ENCODE measurements at places on chromosomes 2 and 18.

- DNase-seq = no peak
These were observed 22.0 kb downstream of the RBM43 start for GRCh38 chr2:151239624-151240023.

- DNase-seq = no peak
These were observed 25.4 kb downstream of the ASXL3 start for GRCh38 chr18:33603454-33603853.

DNA sequence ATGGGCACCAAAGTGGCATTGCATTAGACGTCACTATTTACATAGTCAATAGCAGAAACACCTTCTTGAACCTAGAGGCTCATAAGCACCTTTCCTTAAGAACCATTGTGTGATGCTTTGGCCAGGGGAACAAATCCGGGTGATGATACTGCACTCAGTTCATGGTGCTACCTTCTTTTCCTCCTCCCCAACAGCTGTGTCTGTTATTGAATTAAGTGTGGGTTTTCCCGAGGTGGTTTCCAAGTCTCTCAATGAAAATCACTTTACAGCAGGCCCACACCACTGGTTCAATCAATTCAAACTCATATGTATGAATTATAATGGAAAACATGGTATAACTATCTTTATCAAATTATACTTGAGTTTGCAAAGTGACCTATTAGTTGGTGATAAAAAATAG lies 9.3 kb upstream of the EFEMP1 start:
- DNase-seq = no peak

GRCh38 chr2:152078662-152079061 lies 20.2 kb downstream of the CACNB4 start:
- no peak for DNase-seq

DNA sequence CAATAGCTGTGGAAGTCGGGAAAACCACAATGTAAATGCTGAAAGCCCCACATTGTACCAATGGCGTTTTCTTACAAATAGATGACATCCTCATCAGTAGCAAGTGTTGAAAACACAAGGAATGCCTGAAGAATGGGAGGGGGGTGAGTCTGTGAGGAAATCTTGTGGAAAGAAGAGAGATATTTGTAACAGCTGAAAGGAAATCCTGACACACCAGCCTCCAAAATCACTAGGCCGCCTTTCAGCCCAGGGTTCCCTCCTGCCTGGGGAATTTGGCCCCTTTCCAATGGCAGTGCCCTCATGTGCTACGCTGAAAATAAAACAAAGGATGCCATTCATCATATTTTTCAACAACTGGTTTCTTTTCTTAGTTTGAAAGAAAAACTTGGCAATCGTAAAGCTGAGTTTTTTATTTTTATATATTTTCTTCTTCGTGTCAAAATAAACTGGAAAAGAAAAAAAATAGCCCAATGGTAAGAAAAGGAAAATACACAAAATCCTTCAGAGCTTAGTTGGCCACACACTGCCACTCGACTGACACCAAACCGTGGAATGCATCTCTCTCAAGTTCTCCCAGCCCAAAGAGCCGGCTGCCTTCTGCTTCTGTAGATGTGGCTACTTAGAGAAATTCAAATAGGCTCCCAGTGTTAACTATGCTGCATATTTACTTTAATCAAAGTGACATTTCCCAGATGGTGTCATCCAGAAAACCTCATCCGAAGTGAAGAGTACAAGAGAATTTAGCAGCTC lies 52.0 kb downstream of the FTCDNL1 start:
- DNase-seq = no peak

- no peak for DNase-seq
These were observed 79.6 kb upstream of the B3GNT7 start for GRCh38 chr2:231315896-231316295.

DNA sequence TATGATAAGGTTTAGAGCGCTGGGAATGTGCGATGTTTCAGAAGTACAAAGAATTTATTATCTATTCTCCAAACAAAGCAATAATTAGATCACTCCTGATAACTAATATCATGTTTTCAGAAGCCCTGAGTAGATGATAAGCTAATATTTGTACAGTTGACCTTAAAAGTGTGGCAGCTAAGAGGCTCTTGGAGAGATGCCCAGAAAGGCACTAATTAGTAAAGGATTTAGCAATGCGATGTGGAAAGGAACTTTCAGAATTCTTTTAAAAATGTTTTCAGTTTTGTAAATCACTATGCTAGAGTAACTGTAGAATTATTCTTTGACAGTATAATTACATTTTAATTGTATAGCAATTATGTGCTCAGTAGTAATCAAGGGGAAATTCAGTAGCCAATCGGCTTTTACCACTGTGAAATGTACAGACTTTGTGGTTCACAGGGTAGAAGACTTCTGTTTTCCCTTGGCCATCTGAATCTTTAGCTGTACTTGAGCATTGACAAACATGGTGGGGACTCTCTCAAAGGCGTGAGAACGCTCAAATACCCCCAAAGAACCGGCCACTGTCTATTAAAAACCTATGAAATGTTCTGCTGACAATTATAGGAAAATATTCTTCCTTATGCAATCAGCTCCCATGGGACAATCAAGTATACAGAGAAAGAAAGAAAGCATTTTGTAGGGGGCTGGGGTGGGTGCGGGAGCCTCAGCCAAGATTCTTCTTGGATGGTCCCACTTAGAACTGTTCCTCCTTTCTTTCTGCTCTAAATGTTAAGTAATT lies 262.8 kb upstream of the AGAP1 start:
- no peak for DNase-seq

DNA sequence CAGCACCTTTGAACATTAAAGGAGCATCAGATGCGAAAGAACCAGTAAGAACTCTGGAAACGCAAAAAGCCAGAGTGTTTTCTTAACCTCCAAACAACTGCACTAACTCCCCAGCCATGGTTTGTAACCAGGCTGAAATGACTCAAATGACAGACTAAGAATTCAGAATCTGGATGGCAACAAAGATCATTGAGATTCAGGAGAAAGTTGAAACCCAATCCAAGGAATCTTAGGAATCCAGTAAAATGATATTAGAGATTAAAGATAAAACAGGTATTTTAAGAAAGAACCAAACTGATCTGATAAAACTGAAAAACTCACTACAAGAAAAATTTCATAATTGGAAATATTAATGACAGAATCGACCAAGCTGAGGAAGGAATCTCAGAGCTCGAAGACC lies 116.7 kb downstream of the PTRHD1 start:
- no peak for DNase-seq

DNA sequence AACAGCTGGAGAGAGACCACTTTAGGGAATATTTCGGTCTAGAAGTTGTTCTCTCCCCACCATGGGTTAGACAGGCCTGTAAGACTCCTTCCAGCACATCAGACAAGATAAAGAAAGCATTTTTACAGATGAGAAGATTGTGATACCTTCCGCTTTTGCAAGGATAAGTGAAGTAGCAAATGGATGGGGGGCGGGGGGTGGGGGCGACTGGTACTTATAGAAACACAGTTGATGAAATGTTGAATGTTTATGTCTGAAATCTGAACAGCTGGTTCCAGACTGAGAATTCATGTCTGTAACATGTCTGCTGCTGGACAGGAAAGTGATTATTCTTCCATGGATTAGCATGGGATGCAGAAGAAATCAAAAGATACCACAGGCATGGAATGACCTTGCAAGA lies 90.5 kb upstream of the FN1 start:
- DNase-seq = no peak

DNA sequence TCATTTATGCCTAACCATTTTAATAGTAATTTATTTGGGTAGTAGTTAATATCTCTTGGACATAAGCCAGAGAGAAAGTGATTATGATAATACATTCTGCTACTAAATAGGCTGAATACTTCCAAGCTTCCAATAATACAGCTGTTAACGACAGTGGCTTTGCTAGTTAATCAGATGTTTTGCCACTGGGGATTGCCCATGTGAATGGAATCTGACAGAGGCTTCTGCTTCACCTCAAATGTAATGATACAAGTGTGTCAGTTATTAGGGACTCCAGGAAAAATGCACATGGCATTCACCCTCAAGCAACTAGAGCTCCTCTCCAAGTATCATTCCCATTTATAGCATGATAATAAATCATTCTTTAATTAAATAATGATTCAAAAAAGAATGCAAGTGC lies 185.0 kb upstream of the TMEFF2 start:
- DNase-seq = no peak

- DNase-seq = no peak
These were observed 8.6 kb downstream of the KANSL1L start for GRCh38 chr2:210162466-210163124.

DNA sequence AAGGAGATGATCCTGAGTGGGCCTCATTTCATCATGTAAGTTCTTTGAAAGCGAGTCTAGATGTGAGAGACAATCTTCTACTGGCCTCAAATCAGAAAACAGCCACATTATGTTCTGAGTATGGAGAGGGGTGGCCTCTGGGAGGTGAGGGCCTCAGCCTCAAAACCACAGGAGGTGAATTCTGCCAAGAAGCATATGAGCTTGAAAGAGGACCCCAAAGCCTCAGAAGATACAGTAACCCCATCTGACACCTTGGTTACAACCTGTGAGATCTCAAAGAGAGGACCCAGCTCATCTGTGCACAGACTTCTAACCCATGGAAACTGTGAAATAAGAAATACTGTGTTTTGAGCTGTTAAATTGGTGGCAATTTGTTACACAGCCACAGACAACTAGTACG lies 200.1 kb downstream of the ARHGAP15 start:
- no peak for DNase-seq

GRCh38 chr2:12844511-12844910 lies 127.8 kb downstream of the TRIB2 start:
- no peak for DNase-seq

GRCh38 chr2:176178038-176178756 lies 10.3 kb upstream of the HOXD1 start:
- DNase-seq = peak; percentile 20

DNA sequence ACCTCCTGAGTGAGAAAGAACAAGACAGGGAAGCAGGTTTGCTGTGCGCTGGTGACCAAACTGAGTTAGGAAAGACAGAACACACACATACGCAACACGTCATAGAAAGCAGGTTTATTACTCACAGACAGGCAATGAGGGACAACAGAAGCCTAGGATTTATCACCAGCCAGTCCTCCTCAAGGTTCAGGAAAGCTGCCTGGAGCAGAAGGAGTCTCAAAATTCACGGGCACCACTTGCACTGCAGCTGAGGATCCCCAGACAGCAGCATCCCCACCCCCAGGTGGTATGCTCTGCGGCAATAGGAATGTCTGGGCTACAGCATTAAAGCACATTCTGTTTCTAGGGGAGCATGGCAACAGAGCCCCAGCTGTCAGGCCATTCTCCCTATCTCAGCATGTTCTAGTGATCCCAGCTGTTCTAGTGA lies 284.4 kb upstream of the RGPD4 start:
- no peak for DNase-seq

DNA sequence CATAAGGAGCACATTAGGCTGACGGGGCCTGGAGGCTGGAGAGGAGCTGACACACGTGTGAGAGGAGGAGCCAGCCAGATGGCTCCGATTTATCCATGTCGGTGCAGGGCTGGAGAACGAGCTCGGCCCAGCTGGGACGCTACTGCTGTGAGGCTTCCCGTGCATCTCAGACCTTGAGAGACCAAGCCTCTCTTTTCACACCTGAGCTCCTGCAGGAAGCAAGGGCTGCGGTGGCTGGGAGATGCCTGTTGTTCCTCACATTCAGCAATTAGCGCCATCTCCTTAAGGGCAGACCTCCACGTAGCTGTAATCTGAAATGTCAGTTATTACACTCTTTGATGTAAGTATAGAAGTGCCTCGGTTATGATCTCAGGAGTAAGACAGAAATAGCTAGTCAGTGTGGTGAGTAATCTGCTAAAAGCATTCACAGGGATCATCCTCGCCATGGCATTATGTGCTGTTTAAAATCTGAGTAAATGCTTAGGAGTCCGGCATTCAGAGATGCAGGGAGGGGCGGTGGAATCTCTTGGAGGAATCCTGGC lies 107.9 kb downstream of the PRKCE start:
- DNase-seq = no peak

DNA sequence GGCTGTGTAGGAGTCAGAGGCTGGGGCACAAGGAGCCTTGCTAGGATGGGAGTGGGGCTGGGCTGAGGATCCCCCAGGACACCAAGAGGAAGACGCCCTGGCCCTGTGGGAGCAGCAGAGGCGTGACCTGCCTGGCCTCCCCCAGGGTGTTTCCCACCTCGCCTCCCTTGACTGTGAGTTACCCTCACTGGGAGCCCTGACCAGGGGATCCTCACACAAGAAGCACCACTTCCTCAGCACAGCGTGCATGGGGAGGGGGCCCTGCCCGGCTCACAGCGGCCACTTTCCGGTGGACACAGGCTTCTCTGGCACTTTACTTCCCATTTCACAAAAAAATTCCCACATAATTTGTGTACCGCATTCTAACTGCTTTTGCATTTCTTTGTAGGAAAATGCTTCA lies 187.7 kb downstream of the EIPR1 start:
- DNase-seq = no peak

DNA sequence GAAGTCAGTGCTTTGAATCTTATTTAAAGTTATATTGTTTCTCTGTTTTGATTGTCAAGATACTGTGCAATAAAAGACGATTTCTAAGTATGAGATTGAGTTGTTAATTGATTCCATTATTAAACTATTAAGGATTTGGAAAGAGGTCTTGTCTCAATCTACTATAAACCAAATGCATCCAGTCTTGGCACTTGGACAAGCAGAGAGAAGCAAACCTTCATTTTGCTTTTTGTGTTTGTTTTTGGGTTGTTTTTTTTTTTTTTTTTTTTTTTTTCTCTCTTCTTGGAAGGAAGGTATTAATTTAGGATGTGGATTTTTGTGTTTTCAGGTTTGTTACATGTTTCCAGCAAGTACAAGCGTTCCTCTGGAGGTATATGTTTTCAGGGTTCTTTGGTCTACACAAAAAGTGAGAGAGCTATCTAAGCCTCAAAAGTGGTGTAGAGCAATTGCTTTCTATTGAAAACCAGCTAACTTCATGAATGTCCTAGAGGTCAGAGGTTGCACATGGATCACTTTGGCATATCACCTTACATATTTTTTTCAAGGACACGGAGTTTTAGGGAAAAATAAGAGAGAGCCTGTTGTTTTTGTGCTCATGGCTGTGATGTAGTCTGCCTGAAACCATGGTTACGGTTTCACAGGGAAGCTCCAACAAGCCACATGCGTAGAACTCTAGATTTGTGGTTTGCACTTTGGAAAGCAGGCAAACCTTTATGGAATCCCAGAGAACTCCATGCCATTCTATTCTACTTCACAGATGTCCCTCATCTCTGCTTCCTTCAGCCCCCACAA lies 1.8 kb downstream of the PRKCE start:
- DNase-seq = no peak

DNA sequence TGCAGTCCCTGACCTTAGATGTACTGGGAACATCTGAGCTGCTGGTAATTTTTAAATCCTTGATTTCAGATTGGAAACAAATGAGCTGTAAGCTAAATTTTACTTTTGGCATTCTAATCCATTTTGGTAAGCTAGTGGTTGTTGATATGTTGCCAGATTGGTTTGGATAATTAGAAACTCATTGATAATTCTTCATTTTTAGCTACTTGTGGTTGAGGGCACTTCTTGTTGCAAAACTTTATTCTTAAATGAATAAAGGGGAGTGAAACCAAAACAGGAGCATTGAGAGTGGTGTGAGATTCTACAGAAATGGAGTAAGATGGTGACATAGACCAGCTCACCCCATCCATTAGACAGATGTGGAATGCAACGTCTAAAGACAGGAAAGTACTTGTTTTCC lies 64.5 kb downstream of the ITGB1BP1 start:
- DNase-seq = no peak

- no peak for DNase-seq
These were observed 7.4 kb upstream of the STAT4 start for GRCh38 chr2:191158193-191158592.

- DNase-seq = no peak
These were observed 377.4 kb downstream of the TGIF1 start for GRCh38 chr18:3827236-3827845.
